ENCODE measurements at places on chromosomes 2 and 18.

GRCh38 chr2:110748489-110748867 lies 16.1 kb downstream of the ACOXL start:
- peak; percentile 70 for DNase-seq

DNA sequence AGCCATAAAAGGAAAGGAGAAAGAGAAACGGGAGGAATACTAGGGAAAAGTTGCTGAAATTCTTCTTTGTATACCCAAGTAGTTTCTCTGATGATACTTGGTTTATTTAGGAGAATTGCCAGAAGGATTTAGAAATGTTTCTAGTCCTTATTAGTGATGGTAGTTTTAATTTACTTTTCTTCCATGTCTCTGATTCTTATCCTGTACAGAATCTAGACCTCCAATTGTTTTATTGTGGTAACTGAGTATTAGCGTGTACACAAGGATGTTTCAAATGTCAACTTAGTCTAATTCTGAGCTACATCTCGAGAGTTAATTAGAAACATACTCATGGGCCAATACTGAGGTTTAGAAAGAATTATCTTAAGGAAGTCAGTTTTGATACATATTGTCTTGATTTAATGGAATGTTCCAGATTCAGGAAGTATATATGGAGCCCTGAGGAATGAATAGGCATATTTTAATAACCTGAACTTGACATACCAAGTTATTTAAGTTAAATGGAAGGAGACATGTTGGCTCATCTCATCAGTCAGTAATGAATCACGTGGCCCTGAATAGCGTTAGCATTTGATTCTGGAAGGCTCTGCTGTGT lies 219.6 kb downstream of the LTBP1 start:
- no peak for DNase-seq

DNA sequence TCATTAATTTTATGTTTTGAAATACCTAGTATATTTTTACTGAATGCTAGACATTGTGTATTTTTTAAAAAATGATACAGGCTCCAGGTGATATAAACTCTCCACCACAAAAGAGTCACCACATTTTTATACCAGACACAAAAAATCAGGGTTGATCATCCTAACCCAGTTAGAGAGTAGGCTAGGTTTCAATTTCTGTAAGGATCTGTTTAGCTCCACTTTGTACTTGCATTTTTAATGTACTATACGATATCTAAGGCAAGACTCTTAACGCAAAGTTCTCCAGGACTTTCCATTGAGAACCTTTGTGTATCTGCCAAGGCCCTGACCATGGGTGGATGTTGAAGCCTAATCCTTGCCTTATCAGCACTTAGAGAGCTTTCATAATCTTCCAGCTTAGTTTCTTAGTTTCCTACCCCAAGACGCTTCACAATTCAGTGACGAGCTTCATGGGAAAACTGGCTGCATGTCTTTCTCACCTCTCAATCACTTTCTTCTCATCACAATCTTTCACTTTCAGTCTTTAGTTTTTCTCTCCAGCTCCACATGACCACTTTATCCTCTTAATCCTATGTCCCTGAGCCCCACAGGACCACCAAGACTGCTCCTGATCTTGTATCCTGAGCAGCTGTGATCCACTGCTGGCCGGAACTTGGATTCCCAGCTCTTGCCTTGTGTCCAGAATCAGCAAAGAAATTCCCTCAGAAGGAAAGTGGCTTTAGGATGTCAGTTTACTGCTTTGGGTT lies 635.8 kb downstream of the RNF144A start:
- no peak for DNase-seq

DNA sequence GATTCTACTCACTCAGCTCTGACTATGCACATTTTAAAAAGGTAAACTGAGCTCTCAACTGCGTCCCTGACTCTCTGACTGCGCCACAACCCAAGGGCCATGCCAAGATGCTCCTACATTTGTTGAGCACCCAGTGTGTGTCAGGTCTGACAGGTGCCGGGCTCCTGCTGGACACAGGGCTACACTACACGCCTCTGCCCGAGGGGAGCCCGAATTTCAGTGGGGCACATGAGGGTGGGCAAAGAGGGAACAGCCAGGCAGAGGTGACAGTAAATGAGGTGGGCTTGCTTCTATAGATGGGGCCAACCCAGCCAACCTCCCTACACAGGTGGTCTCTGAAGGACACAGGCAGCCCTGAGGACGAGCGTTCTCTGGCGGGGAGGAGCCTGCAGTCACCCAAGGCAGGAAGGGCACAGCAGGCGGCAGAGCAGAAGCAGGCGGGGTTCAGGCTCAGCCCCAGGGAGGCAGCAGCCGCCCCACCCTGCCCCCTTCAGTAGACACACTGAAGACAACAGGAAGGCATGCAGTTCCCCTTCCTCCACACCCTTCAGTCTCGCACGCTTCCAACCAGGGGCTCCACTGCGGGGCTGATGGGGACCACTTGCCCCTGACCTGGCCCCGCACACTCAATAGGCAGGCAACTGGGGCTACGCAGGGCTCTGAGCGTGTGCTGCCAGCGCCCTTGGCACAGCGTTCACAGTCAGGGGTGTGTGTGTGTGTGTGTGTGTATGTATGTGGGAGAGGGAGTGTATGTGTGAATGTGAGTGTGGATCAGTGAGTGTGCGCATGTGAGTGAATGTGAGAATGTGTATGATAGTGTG lies 98.4 kb downstream of the UXS1 start:
- no peak for DNase-seq

GRCh38 chr18:78183815-78184214 lies 795.8 kb upstream of the SALL3 start:
- no peak for DNase-seq

- DNase-seq = no peak
Observed at GRCh38 chr2:99643787-99644418, 154.1 kb upstream of the REV1 start.

DNA sequence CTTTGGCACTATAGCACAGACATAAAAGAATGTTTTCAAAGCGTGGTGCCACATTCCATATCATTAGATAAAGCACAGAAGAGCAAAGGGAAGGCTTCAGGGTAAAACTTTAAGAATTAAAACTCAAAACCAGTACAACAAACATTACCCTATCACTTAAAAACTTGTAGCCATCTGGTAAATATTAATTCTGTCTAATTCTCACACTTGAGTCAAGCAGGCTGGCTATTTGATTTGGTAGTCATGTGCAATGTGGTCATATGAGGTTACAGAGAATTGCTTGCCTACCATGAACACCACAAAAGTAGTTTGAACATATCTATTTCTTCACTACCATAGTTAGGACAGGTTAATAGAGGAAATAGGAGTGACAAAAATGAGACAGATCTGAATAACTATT lies 244.9 kb downstream of the IRS1 start:
- DNase-seq = no peak

DNA sequence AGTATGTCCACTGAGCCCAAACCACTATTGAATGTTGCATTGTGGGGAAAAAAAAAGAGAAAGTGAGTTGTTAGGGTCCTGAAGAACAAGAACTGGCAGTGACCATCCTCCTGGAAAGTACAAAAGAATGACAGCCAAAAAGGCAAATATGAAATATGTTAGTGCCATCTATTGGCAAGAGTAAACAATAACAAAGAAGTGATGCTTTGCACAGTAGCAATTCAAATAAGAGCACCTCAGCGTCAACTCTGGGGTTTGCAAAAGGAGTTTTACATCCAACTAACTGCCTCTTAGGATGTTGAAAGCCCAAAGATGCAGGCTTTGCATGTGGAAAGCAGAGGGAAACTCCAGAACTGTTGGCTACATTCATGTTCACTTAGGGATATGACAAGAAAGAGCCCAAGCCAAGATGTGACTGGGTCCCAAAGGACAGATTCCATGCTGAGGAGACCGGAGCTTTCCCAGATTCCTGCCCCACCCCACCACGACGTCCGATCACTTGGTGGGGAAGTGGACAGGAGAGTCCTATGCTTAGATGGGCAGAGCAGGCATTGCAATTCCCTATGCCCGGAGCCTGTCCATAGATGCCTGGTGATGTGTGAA lies 15.6 kb downstream of the TRABD2A start:
- DNase-seq = peak; percentile 18

DNA sequence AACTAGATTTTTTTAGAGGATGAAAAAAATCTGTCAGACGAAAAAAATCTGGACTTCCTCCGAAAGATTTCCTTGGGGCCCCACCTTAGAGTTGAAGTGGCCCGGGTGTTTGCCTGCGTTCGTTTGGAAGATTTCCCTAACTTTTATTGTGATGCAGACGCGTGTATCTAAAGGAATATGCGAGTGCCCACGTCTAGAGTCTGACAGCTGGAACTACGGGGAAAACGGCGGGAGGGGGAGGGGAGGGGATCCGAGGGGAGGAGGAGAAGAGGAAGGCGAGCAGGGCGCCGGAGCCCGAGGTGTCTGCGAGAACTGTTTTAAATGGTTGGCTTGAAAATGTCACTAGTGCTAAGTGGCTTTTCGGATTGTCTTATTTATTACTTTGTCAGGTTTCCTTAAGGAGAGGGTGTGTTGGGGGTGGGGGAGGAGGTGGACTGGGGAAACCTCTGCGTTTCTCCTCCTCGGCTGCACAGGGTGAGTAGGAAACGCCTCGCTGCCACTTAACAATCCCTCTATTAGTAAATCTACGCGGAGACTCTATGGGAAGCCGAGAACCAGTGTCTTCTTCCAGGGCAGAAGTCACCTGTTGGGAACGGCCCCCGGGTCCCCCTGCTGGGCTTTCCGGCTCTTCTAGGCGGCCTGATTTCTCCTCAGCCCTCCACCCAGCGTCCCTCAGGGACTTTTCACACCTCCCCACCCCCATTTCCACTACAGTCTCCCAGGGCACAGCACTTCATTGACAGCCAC lies 2.4 kb upstream of the SP9 start:
- DNase-seq = peak; percentile 55

GRCh38 chr2:109189751-109190150 lies 60.7 kb downstream of the SH3RF3 start:
- DNase-seq = no peak

DNA sequence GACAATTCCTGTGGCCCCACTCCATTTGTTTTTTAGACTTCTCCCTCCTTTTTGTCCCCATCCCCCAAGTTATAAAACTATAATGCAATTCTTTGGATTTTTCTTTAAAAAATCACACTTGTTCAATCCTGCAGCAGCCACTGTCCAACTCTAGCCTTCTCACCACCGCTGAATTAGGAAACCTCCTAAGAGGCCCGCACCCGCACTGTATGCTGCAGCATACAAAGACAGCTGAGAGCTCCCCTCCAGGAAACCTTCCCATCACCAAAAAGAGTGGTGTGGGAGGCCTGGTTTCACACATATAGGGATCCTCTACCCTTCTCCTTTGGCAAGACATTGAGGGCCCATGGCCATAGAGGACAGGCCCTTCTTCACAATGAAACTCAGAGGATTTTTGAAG lies 2.9 kb downstream of the PCGF1 start:
- no peak for DNase-seq

DNA sequence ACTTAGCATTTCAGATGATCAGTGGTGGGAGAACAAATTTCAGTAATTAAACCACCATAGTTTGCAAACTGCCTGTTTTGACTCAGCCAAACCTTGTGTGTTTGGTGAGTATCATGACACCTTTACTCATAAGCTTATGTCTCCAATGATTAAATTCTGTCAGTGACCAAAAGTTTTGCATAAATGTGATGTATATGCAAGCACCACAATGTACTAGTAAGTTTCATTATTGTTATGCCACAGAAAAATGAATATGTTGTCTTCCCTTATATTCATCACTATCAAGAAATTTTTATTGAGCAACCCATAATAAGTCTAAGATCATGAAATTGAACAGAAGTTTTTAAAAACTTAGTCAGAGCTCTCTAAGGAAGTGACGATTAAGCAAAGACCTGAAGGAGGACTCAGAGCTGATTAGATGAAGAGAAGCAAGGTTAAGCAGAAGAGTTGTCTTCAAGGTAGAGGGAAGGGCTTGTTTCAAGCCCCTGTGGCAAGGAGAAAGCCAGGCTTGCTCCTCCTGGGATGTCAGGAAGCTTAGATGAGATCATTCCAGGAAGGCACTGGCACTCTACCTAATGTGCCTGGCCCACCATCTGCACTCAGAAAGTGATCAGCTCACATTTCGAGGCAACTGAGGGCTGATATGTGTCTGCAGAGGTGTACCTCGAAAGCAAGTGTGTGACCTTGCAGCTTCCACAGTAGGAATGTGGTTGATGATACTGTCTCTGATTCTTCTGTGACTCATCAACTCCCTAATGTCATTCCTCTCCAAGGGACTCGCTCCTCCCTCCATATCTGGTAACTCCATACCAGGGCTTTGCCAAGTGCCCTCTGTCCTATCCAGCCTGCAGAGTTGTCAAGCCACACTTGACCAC lies 54.7 kb downstream of the KCTD18 start:
- no peak for DNase-seq

DNA sequence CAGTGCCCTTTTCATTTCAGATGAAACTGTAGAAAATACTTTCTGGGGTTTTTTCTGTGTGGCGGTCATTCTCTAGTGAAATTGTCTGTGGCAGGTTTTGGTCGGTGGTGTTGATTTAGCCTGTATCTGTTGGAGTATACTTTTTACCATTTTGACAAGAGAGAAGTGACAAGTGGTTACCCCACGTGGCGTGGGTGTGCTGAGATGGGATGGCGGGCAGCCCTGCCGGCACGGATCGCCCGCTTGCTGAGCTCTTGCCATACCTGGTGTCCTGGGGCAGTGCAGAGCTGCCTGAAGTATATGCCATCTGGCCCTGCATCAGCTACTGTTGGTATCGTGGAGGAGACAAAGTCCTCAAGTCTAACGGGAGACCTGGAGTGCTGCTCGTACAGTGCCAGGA lies 64.1 kb downstream of the MRPS9 start:
- no peak for DNase-seq

GRCh38 chr2:34004936-34005335 lies 405.8 kb upstream of the FAM98A start:
- DNase-seq = no peak

DNA sequence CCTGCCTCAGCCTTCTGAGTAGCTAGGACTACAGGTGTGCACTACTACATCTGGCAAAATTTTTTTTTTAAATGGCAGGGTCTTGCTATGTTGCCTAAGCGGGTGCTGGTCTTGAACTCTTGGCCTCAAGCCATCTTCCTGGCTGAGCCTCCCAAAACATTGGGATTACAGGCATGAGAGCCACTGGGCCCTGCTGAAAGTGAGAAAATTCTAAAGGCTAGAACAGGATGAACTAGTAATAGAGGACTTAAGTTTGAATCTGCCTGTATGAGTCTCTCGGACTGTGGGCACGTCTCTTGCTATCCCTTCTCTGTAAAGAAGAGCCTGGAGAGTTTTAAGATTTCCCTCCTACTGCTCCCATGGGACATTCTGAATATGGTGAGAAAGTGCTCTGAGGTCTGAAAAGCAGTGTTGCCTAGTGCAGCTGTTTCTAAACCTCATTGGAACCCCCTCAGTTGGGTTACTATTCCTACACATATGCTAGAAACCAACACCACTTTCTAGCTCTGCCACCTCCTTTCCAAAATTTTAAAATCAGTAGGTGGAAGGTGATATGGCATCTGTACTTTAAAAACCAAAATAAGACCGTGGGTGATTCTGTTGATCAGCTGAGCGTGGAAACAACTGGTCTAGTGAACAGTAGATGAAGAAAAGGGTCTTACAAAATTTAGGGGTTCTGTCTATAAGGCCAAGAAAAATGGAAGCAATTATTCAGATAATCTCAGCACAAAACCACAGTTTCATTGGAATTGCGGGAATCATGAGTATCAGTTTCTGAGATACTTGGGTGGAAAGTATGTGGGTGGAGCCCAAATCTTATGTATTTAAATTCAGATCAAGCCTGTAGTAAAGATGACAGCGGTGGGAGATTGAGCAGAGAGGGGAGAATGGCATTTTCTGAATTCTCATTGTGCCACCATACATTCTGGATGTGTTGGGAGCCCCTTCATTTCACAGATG lies 259.8 kb upstream of the CXCR4 start:
- DNase-seq = no peak

GRCh38 chr2:222797261-222797660 lies 63.6 kb upstream of the ACSL3 start:
- DNase-seq = peak; percentile 56

- no peak for DNase-seq
Observed at GRCh38 chr2:119809339-119810048, 49.8 kb downstream of the PTPN4 start.
